ENCODE measurements at places on chromosomes 12 and 14.

DNA sequence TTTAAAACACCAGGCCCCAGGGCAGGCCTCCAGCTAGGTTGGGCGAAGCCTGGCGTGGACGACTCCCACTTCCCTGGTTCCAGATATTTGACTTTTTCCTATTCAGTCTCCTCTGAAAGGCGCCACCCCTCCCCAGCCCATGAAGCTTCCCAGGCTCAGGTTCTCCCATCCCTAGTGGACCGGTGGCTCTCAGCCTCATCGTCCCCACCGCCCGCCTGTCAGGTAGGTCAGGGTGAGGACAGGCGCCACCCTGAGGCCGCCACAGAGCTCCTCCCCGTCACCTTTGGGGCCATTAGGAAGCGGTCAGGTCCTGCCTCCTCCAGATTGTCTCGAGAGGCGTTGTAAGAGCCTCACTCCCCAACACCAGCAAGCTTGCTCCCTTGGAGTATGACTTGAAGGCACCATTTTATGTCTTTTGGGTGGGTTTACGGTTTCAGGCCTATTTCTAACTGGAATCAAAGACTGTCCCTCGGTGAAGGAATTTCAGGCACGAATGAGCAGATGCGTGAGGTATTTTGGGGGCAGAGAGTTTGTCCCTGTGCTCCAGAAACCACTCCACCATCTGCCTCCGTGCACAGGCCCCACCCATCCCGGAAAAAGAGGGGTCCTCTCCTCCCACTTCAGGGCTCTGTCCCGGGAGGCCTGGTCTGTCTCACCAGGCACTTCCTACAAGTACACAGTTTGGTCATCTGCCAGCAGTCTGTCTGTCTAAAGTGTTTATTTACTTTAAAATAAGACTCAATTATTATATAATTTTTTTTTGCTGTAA is 55.6 kb downstream of the TSPAN9 start:
- no peak for DNase-seq

DNA sequence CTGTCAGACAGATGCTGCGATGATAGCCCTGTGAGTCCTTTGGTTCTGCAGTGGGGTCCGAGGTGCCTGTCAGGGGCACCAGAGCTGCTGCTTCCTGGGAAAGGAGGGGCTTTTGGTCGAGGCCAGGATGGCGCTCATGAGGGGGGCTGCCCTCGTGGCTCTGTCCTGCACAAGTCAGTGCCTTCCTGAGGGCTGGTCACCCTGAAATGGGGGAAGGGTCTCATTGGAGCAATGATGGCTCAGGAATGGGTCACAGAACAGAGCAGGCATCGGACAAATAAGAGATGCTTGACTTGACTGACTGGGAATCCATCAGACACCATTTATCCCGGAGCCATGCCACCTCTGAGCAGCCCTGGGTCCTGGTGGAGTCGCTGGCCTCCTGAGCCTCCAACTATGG is 121.9 kb downstream of the ADGRD1 start:
- no peak for DNase-seq

DNA sequence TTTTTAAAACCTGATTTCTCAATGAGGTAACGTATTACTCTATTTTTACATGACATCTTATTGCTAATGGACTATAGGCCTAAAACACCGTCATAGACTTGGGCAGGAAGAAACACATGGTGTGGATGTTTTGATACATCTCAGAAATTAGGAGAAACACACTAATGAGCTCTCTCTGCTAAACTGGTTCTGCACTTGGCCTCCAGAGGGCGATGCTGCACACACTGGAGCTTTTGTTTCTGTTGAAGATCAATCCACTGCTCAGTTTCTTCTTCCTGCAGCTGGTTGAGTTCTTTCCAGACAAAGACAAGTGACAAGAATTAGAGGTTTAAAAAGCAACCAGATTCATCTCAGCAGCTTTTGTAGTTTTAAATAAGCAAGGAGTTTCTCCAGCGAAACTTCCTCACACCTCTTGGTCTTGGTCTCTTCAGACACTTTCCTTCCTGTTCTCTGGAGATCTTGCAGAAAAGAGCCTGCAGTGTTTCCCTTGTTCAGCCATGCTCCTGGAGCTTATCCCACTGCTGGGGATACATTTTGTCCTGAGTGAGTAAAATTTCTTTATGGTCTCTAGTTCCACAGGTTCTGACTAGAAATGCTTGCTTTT is 178.5 kb upstream of the OR4E1 start:
- DNase-seq: no peak

GRCh38 chr12:25243680-25243990 is 7.1 kb downstream of the KRAS start:
- no peak for DNase-seq

Data from forelimb muscle (tissue), 1 donor.